CD8-positive, alpha-beta memory T cell (primary cell): ENCODE measurements at places on chromosomes 3 and 15.

DNA sequence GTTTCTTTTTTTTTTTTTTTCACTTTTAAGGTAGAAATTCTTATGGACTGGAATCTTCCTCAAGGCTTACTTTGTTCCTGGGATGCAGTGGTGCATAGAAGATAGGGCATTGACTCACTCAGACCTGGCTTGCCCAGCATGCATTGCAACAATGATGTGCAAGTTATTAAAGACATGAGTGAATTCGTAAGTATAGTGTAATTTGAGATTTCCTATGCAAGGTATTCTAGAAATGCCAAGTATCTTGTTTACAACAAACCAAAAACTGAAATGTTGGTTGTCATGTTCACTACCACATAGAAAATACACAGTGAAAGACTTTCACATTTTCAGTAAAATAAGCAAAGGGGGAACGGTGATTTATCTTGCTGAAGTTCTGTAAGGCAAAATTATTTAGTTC lies 56.5 kb upstream of the FNDC3B start:
- DNase-seq: no peak

DNA sequence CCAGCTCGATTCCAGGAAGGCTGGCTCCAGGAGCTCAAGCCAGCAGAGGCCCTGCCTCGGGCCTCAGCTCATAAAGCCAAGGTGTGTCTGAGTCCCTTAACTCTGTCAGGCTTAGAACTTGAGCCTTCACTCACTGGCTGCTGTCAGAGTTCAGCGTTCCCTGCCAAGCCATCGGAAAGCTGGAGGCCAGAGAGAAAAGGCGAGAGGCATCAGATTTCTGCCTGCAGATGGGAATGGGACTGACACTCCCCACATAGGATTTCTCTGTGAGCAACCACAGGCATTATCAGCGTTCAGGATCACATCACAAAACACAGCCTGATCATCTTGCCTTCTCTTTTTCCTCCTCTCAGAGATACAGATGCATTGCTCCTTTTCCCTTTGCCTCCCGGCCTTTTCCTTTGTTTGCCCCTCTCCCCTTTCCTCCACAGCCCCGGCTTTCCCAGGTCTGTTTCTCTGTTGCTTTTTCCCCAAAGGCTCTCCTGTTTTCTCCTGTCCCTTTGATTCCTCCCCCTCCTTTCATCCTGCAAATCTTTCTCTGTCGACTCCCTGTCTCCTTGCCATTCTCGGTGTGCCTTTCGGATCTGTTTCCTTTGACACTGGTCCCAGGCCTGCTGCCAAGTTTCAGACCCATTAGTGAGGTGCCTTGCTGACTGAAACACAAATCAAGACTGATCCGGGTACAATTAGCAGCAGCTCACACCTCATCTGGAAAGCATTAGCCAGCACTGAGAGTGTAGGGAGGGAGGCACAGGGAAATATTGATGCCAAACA lies 44.5 kb upstream of the BOC start:
- no peak for DNase-seq

DNA sequence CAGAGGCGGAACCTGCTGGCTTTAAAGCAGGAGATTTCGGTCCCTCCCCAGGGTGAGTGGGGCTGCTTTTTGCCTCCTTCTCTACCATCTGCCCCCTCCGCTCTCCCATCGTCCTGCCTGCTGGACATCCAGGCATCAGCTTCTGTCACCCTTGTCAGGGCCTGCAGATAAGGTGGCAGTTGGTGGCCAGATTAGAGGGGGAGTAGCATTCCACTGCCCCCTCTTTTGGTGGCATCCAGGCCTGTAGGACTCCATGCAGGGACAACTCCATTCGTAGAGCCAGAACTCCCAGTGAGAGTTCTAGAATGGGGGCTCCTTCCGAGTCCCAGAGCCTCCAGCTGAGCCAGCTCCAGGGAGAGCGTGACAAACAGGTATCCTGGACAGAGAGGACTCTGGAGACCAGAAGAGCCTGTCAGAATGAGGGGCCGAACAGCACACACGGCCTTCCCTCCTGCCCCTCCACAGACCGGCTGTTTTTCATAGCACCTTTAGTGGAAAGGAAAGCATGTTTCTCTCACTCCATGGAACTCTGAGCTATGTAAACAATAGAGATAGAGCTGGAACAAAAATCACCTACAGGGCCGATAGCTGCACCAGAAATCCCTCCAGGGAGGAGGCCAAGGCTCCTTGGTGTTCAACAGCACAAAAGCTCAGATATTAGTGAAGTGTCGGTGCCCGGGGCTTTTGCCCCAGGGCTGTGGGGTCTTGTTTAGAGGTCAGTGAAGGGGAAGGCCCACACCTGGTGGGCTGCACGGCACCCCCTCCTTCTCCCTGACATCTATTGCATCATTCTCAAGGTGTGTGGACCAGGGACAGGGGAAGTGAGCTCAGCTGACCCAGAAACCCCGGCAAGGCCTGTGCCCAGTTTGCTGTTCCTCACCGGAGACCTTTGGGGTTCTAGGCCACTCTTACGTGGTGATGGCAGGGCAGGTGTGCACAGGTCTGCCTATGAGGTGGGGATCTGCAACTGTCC lies 34.2 kb downstream of the MAGEF1 start:
- no peak for DNase-seq

- no peak for DNase-seq
Observed at GRCh38 chr3:145058483-145058882, 1086.9 kb downstream of the DIPK2A start.

DNA sequence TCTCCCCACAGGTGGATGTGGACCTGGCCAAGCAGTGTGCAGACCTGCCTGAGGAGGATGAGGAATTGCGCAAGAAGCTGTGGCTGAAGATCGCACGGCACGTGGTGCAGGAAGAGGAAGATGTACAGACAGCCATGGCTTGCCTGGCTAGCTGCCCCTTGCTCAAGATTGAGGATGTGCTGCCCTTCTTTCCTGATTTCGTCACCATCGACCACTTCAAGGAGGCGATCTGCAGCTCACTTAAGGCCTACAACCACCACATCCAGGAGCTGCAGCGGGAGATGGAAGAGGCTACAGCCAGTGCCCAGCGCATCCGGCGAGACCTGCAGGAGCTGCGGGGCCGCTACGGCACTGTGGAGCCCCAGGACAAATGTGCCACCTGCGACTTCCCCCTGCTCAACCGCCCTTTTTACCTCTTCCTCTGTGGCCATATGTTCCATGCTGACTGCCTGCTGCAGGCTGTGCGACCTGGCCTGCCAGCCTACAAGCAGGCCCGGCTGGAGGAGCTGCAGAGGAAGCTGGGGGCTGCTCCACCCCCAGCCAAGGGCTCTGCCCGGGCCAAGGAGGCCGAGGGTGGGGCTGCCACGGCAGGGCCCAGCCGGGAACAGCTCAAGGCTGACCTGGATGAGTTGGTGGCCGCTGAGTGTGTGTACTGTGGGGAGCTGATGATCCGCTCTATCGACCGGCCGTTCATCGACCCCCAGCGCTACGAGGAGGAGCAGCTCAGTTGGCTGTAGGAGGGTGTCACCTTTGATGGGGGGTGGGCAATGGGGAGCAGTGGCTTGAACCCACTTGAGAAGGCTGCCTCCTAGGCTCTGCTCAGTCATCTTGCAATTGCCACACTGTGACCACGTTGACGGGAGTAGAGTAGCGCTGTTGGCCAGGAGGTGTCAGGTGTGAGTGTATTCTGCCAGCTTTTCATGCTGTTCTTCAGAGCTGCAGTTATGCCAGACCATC lies 8.6 kb downstream of the VPS18 start:
- DNase-seq: no peak

DNA sequence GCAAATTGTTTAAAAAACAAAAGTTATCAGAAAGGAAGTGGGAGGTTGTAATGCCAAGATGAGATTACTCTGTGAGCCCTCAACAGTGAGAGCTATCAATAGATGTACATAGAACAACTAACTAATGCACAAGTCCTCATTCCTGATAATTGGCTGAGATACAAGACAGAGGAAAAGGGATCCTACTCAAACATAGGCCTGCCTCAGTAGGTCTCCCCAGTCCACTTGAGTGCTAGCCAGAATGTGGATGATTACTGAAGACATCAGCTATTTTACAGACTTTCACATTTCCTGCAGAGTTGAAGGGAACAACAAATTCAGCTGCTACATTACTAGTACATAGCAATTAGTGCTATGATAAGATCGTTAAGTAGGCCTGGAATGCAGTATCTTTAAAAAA lies 981.9 kb downstream of the TUSC7 start:
- DNase-seq: no peak

DNA sequence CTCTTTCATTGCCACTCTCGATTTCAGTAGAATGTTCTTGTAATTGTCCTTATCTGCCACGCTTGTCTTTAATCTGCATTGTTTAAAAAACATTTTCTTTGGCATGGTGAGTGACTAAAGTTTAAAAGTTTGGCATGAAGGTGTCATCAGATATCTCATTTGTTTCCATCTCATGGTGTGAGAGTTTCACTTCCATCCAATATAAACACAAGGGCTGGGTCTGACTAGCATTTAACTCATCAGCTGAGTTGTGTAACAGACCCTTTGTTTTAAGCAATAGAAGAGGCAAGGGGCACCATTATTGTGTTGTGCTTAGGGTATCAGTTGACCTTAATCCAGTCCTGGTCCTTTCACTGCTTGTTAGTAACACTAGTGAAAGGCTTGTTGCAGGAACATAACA lies 49.9 kb upstream of the IL12A start:
- no peak for DNase-seq

DNA sequence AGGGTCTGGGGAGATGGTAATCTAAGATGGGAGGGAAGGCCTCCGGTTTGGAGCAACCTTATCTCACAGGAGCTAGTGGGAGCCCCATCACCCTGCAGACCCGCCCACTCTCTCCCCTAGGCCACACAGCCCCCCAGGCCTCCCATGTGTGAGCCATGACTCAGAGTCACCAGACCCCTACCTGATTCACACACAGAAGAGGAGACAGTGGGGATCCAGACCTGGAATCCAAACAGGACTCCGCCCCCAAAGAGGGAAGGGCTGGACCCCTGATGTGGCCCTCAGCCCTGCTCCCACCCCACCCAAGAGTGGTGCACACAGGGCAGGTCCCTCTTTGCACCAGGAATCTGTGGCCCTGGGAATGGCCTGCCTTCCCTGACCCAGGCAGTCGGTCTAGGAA lies 97.4 kb downstream of the ADCY5 start:
- no peak for DNase-seq

GRCh38 chr3:44227632-44228031 lies 14.1 kb upstream of the TOPAZ1 start:
- peak; percentile 23 for DNase-seq

DNA sequence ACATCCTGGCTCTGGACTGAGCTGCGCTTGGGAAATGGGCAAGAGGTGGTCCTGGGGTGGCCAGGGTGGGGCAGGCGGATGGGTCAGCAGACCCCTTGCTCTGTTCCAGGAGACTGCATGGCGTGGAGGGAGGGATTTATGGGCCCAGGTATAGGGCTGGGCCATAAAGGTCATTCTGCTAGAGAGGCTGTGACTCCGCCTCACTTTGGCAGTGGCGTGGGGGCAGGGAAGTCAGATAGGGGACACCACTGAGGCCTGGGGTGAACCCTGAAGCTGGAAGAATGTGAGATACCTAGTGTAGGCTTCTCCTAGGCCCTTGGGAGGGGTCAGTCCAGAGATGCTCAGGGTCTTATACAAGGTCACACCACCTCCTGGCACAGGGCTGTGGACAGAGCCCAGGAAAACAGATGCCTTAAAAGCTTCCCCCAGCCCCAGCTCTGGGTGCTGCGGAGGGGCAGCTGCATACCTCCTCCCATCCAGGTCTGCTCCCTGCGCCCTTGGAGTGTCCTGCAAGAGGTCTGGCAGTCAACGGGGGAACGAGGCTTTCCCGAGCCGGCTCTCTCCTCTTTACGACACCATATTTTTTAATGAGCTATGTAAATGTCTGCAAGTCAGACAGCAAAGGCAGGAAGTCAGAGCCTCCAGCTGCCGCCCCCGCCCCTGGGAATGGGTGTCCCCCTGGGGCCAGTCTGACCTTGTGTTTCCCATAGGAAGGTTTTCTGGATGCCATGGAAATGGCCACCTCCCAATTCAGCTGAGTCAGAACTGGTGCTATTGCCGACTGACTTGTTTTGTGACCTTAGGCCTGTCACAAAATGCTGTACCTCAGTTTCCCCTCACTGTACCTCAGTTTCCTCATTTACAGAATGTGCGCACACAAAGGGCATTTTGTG lies 26.3 kb downstream of the LINGO1 start:
- no peak for DNase-seq

DNA sequence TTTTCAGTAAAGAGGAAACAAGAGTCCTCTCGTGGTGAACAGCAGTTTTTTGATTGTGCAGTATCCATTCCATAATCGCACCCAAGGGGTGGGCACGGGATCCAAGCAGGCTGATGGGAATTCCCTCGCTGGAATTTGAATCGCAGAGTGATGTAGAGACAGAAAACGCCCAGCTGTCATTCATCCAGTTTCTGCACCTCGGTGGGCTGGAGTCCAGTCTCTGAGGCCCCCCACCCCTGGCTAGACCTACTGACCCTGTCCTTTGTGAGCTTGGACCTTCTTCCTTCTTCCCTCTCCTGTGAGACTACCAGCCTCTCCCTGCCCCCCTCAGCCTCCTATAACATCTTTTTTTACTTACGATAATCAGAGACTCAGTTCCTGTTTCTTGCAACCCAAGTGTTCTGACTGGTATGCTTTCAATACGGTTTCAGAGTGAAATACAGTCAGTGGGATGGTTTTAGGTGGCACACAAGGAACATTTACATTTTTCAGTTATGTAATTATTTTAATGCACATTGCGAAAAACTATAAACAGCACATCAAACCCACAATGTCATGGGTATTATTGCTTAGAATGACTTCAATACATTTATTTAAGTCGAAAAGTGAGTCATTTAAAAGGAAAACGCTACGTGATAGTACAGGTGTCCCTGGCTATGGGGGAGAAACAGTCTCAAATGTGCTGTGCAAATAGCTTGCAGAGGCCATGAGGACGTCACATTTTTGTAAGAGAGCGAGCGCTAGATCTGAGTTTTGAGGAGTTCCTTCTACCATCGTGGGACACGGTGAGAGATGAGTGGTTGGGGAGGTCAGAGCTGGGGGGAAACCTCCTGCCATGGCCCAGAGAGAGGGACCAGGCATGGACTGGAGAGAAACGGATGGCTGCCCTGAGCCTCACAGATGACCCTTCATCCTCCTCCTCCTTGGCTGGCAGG lies 37.5 kb upstream of the CHST2 start:
- no peak for DNase-seq

DNA sequence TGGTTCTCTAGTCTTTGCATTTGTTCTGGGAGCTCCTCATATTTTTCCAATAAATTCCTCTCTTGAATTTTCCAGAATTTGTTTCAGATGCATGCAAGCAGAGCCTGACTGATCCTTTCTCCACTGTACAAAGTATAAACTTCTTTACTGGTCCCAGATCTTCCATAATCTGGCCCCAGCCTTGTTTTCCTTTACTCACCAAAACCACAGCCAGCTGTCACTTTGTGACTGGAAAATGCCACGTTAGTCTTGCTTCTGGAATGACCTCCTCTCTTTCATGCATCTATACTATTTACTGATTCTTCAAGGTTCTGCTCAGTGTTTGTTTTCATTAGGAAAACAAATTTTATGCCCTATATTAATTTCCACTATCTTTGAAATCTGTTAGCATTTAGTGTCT lies 60.4 kb upstream of the SPPL2A start:
- no peak for DNase-seq

DNA sequence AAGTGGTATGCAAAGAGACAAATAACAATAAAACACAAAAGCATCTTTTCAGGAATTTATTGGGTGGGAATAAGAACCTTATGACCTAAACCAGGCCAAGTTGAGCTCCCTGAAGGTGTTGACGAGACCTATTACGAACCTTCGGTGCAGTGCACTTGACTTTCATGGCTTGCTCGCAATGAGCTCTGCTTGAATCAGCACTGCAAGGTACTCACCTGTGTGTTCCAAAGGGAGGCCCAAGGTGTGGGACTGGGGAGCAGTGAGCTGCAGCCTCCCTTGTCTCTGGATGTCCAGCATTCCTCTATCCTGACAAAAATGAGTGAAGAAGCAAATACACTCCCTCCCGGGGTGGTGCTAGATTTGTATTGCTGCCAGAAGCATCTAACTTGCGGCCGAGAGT lies at the start of gene MDFIC2:
Gene MDFIC2 (minus strand): TSS at position 303 of the 400 bp plus-strand sequence. CDS start 665 bp downstream, outside the sequence.
- no peak for DNase-seq
